Chondrocyte (in vitro differentiated cells): ENCODE measurements at places on chromosomes 1 and 21.

GRCh38 chr1:34408011-34408410 is 231.3 kb downstream of the C1orf94 start:
- DNase-seq, result no peak

GRCh38 chr1:230641346-230641745 is 935 bp upstream of the COG2 start:
- no peak for DNase-seq

DNA sequence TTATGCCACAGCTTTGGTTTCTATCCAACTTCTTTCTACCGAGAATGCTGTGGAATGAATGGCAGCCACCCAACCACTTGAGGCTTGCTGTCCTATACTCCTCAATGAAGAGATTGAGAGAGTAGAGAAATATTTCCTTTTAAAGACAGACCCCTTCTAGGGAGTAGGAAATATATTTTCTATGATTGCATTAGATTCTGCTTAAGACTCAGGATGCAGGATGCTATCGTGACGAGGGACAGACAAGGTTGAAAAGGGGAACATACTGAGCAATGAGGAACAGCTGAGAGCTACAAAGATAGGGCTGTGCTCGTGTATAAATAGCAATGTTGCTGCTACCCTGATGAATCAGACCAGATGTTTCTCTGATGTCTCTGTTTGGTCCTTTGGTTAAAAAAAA is 7.1 kb upstream of the RASAL2 start:
- DNase-seq, result no peak

DNA sequence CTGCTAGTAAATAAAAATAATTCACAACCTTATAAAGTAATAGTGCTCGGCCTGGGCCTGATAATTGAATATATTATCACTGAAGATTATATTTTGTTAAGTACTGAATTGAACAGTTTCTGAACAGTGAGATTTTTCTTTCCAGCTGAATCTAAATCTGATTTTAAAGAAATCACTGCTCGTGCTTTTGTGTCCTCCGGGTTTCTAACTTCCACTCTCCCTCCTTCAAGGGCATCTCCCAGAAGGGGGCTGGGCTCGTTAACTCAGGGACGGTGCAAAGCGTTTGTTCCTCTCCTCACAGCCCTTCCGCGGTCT is 823 bp upstream of the KIF1B start:
- no peak for DNase-seq

- no peak for DNase-seq
Measured at GRCh38 chr1:214236477-214236876, 44.5 kb upstream of the SMYD2 start.

DNA sequence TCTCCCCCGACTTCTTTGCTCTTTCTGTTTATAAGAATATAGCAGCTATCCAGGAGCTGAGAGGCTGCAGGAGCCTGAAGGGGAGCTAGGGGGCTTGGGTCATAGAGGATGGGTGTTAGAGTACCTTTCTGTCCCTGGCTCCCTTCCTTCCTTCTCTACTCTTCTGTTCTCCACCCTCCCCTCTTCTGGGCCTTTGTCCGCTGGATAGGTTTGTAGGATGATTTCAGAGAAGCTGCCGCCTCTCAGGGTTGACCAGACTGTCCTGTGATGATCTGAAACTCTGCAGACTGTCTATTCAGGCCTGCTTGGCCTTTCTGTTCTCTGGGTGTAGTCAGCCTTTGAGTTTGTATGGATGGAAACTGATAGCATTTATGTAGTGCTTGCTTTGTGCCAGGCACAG is 26.3 kb downstream of the PPFIA4 start:
- no peak for DNase-seq

DNA sequence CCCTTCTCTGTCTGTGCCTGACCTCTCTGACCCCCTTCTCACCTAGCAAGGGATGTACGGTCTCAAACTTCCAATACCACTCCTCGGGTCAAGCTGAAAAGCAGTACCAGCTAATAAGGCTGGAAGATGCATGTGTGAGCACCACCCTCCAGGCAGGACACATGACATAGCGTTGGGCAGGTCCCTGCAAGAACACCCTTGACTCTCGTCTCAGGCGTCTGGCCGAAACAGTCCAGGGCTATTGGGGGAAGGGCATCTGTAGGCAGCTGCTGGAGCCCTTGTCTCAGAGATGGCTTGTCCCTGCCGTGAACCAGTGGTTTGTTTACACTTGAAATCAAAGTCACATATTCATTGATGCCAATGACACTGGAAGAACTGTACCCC is 56.5 kb downstream of the CD46 start:
- no peak for DNase-seq

- DNase-seq, result no peak
Measured at GRCh38 chr1:223330466-223330865, 33.5 kb downstream of the SUSD4 start.

DNA sequence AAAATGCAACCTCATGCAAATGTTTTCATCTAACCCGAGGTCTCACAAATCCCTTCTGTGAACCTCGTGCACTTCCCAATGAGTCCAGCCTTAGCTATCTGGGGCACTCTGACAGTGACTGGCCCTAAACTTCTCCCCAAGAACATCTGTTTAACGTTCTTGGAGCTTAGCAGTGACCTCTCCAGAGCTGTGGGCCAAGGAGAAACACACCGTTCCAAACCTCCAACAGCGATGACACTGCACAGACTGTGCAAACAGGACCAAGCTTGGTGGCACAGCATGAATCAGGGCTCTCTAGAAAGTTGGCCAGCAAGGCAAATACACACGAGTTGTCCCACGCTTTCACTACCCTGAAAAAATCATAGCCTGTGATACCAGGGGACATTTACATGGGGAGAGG is 15.8 kb downstream of the BEND5 start:
- no peak for DNase-seq

DNA sequence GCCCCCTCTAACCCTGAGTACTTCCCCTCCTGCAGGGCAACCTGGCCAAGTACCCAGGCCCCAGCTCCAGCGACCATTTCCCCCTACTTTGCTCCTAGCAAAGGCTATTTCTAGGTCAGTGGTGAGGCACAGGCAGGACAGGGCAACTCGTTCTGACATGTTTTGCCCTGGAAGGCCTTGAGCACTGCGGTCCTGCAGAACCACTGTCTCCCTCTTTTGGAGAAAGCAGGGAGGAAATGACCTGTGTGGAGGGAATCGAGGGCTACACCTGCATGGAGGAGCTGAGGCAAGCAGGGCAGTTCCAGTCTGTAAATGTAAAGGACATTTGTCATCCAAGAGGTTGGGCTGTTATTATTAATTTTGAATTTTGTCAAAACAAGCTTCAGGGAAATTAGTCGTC is 99.1 kb downstream of the PPIAL4G start:
- DNase-seq, result no peak

DNA sequence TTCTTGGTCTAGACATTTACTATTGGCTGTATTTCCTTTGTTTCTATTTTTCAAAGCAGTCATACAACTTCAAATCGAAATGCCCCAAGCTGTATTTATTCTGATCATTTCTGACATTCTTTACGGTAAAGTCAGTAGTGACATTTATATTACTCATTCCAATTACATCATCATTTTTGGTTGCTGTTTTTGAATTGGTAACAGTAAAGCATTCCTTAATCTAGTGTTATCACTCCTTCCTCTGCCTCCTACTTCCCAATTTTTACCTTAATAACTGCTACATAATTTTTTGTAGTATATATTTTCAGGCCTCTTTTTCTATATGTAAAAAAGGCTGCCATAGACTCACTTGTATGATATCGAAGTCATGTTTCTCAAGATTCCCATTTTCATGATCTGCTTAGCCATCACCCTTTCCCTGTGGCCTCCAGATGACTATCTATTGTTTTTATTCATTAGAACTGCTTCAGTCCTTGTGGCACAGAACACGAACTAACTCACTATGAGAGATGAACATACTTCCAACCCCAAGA is 167.2 kb downstream of the RUNX1 start:
- no peak for DNase-seq

- DNase-seq, result no peak
Measured at GRCh38 chr1:235863699-235864093, 3.0 kb downstream of the LYST start.

GRCh38 chr1:182253319-182253860 is 138.2 kb downstream of the GLUL start:
- DNase-seq, result no peak

- DNase-seq, result no peak
Measured at GRCh38 chr21:32994305-32994704, 31.4 kb upstream of the OLIG2 start.

GRCh38 chr1:206833106-206833680 is 32.2 kb upstream of the IL20 start:
- DNase-seq, result no peak

GRCh38 chr1:63322944-63323864 is 837 bp downstream of the FOXD3 start:
- DNase-seq, result peak; percentile 92

DNA sequence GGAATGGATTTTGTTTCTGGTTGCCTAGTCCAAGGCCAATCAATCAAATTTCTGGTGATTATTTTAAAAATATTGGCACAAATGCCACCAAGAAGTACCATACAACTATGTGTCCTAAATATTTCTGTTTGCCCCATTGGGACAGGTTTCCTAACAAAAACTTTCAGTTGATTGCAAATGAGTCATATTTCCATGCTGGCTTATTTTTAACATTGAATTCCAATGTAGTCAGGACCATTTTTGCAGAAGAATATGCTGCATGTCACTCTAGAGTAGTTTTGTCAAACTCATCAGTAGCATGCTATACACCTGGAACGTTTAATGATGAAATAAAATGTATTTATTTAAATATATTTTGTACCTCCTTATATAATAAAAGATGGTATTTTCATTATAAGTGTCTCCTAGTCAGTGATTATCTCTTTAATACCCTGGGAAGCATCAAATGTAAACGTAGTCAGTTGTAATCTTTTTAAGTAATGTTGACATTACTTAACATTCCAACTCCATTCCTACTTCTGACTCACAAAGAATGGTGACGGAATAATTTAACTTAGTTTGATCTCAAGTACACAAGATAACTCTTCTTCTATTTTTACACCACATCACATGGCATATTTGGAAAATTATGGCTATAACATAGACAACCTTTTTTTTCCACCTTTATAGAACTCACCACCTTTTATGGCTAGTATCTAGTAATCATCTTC is 39.0 kb upstream of the USH2A start:
- no peak for DNase-seq

GRCh38 chr1:109980324-109981003 is 4.1 kb upstream of the AHCYL1 start:
- no peak for DNase-seq

DNA sequence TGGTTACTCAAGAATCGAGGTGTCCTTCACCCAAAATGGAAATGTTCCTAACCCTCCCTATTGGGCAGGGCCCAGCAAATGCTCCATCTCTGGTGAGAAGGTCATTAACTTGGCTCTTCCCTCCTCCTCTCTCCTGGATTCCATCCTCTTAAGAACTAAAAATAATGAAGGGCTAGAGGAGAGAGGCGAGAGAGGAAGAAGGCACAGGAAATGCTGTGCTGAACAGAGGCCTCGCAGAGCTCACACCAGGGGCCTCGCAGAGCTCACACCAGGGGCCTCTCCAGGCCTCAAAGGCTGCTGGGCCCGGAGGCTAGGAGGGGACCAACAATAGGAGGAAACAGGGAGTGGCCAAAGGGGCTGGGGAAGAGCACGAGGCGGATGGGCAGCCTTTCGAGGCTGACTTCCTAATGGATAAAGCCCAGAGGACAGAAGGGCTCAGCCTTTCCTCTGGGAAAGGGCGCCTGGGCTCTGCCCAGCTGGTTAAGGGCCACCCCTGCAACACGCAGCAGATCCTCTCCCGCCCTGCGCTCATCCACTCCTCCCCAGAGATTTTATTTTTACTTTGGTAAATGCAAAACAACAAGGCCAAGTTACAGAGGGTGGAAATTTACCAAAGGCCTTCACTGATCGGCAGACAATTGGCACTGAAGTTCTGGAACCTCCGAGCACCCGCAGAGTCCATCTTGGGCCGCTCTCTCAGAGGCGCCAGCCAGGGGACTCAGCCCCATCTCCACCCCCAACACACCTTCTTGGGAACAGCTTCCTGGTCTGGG is 78.5 kb downstream of the ITPKB start:
- DNase-seq, result no peak

- no peak for DNase-seq
Measured at GRCh38 chr1:165787741-165788140, 19.1 kb upstream of the TMCO1 start.

DNA sequence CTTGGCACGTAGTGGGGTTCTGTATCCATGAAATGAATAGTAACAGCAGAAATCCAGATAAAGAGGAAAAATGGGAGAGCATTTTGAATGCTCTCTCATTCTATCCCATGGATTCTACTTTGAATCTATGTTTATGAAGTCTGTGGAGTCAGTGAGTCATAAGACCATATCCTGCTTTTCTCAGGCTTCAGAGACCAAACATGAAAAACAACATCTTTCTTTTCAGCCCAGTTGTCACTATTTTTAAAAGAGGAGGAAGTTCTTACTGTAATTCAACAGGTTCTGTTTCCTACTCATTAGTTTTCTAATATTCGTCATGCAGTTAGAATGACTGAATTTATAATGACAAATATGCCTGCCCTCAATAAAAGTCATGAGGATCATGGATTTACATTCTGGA is 39.4 kb upstream of the CD55 start:
- DNase-seq, result no peak

- no peak for DNase-seq
Measured at GRCh38 chr1:245160288-245160687, 5.5 kb downstream of the KIF26B start.

DNA sequence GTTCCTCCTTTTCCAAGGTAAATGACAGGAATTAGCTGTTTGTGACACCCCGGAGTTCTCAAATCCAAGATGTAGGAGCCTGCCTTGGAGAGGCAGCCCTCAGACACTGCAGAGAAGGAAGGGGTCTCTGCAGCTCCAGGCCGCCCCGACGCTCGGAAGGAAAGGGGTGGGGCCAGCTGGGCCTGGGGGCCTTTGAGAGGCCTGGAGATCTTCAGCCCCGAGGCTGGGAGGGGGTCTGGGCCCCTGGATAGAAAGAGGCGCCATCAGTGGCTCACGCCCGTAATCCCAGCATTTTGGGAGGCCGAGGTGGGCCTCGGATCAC is 1.1 kb upstream of the TNFRSF18 start:
- DNase-seq, result peak; percentile 50

GRCh38 chr1:23478896-23479665 is 4.9 kb downstream of the ASAP3 start:
- no peak for DNase-seq

DNA sequence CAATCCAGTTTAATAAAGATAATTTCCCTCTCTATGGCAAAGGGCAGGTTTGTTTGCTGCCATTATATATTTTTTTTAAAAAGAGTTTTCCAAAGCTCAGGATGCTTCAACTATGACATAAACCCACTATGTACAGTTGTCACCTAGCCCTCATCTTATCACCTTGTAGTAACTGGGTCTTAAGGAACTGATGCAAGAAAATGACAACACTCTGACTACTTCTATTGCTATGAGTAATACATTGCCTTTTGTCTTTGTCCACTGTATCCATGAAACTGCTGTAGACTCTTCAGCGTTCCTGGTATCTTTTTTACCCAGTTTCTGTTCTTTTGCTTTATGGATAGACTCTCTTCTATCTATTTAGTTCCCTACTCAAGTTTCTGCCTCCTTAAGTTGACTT is 586.5 kb downstream of the NEGR1 start:
- no peak for DNase-seq

- no peak for DNase-seq
Measured at GRCh38 chr1:240526312-240526711, 85.6 kb downstream of the GREM2 start.
